ENCODE measurements at places on chromosomes 1 and 21.

DNA sequence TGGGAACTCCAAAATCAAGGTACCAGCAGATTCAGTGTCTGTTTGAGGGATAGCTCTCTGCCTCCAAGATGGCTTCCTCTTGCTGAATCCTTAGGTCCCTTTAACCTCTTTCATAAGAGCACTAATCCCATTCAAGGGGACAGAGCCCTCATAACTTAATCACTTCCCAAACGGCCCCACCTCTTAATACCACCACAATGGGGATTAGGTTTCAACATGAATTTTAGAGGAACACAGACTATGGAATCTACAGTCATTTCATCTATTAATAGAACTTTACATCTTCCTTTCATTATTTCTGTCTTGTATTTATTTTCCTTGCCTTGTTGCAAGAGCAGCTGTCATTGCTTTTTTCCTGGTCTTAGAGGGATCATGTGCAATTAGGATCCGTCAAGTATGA, 30.3 kb downstream of the HOOK1 start:
- no peak for DNase-seq

GRCh38 chr1:225972344-225973152, 26.6 kb downstream of the SDE2 start:
- DNase-seq: no peak

- DNase-seq: no peak
Observed at GRCh38 chr1:110718452-110718851, 43.7 kb upstream of the KCNA3 start.

DNA sequence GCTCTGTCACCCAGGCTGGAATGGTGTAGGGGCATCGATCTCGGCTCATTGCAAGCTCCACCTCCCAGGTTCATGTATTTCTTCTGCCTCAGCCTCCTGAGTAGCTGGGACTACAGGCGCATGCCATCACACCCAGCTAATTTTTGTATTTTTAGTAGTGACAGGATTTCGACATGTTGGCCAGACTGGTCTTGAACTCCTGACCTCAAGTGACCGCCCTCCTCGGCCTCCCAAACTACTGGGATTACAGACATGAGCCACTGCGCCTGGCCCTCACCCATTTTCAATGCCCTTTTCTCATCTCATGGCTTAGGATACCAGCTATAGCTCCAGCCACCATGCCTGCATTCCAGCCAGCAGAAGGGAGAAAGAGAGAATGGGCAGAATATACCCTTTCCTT, 12.9 kb upstream of the SOX13 start:
- DNase-seq: no peak

DNA sequence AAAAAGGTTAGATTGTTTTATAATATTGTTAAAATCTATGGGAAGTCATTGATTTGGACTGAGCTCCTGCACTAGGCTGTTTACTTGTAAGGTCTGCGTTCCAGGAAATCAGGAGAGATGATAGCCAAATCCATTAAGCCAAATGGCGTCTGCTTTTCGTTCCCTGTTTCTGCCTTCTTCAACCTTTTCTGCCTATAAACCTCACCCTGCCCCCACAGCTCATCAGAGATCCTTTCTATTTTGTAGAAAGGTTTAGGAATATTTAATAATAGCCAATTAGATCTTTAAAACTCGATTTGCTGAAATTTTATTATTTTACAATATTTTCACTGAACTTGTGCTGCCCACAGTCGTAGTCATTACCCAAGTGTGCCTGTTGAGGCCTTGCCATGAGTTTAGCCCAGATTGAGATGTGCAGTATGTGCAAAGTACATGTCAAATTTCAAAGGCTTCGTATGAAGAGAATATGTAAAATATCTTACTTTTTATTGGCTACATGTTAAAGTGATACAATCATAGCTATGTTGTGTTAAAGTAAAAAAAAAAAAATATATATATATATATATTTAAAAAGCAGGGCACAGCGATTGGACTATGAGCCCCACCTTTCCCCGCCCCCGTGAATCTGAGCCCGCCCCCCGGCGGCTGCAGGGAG, 444 bp upstream of the IARS2 start:
- peak; percentile 64 for DNase-seq

GRCh38 chr1:119659628-119660027, 11.6 kb upstream of the ZNF697 start:
- DNase-seq: no peak

- no peak for DNase-seq
Observed at GRCh38 chr1:193753038-193753756, 566.8 kb upstream of the B3GALT2 start.

DNA sequence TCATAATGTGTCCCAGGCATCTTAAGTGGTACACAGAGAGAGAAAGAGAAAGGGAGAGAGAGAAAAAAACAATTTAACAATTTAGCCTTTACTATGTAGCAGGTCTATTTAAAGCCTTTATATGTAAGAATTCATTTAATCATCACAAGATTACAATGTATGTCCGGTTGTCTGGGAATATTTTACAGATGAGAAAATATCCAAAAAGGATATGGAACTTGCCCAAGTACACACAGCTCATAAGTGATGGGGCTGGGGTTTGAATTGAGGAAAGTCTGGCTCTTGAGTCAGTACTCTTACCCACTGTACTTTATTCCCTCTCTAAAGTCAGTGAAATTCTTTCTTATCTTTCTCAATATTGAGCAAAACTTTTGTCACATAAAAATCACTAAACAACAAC, 104.6 kb downstream of the LYPLAL1 start:
- DNase-seq: no peak

- no peak for DNase-seq
Observed at GRCh38 chr1:44262816-44263567, 49.7 kb downstream of the DMAP1 start.

DNA sequence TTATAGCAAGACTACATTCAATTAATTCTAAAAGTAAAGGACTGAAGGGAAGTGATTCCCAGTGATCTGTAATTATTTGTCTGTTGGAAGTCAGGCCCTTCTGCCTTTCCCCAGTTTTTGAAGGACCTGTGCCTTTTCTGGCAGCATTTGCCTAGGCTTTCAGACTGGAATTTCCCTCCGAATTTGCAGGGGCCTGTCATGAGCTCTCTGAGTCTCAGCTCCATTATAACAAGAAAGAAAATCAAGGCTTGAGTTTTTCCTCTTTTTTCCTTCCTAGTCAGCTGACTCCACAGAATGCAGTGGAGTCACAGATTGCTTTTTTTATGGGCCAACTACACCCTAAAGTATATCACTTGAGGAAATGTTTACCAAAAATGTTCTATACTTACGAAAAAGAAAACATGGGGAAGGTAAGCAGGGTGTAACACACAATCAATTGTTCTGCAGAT, 1.1 kb downstream of the NR5A2 start:
- no peak for DNase-seq

- no peak for DNase-seq
Observed at GRCh38 chr1:219362702-219363101, 189.0 kb downstream of the LYPLAL1 start.

DNA sequence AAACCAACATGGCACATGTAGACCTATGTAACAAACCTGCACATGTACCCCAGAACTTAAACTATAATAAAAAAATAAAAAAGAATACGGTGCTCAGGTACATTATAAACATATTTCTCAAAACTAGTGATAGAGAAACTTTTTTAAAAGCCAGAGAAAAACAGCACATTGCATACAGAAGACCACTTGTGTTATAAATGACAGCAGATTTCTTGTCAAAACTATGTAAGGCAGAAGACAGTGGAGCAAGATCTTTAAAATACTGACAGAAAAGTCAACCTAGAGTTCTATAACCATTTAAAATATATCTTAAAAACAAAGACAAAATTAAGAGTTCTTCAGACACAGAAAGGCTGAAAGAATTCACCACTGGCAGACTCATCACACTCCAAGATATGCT, 144.7 kb downstream of the NEGR1 start:
- no peak for DNase-seq

DNA sequence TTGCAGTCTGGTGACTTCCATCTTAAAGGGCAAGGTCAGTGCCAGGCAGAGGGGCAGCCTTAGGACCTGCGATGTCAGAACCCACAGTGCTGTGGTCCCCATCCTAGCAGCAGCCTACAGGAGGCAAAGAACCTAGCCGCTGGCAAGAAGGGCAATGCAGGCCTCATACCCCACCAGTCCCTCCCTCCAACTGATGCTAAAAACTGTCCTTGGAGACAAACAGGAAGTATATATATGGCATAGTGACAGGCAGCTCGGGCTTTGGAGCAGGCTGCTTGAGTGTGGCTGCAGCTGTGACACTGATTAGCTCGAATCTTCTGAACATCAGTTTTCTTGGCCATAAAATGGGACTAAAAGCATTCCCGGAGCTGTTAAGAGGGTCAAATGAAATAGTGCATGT, 156.0 kb upstream of the VAMP3 start:
- no peak for DNase-seq

GRCh38 chr1:228445843-228446650, 29.4 kb upstream of the TRIM17 start:
- DNase-seq: no peak

GRCh38 chr1:178238722-178239510, 145.0 kb downstream of the RASAL2 start:
- no peak for DNase-seq

DNA sequence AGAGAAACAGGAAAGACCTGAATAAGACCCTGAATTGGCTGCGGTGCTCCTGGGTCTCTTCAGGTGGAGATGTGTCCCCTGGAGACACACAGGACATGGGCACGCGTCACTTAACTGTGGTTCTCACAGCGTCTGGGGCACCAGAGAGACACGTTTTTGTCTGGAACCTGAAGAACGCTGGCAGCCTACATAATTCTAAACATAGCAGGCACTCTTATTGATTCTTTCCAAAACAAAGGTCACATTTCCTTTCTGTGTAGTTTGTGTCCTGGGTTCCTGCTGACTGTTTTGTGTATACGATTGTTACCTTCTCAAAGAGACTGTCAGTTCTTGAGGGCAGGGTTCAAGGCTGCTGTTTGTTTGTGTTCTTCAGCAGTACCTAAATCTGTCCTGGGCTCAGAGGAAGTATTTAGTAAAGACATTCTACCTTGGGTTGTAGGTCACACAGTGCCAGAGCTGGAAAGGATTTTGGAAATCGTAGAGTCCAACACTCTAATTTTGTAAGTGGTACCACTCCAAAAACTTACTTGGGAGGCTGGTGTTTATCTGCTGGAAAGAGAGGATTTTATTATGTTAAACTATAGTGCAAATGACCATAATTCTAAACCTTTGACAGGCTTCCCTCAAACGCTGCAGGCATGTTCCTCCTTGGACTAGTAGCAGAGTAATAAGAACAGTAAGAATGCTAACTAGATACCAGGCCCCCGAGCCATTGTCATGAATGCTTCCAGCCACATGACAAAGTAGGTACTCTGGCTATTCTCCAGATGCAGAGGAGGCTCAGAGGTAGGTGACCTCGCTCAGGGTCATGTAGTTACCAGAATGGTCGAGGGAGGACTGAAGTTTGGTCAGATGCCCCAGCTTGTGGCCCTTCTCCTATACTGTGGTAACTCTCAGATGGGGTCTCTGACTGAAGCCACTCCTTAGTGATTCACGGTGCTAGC, 164.3 kb downstream of the DHRS3 start:
- DNase-seq: no peak

DNA sequence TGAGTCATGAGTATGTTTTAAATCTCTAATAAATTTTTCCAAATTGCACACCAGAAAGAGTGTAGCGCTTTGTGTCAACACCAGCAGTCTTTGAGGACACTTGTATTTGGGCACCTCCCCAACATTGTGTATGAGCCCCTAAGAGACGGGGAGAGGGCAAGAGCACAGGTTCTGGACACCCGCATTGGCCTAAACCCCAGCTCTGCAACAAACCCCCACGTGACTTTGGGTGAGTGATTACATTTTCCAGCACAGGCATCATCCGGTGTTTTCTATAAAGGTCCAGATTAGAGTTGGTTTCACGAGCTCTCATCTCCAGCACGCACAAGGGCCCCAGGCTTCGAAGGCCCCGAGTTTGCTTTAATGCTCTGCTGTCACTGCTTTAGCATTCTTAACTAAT, 66.3 kb upstream of the SLC45A1 start:
- DNase-seq: no peak

DNA sequence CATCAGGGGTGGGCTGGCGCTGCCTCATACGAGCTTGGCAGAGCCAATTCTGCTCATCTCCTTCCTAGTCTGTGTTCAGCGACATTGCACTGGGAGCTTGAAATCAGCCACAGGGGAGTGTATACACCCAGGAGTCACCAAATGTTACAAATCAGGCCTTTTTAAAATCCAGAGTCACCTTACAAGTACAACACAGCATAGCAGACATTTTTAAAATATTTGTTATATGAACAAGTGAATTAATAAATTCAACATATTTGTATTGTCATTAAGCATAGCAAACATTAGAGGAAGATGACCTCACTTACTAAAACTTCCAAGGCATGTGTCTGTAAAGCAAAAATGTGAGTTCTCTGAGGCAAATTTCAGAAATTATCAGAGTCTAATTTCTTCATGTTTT, 210.0 kb downstream of the HLX start:
- DNase-seq: no peak

- DNase-seq: peak; percentile 98
Observed at GRCh38 chr1:24018611-24019580, 38.8 kb upstream of the SRSF10 start.

- DNase-seq: no peak
Observed at GRCh38 chr1:68103011-68103545, 52.7 kb upstream of the DIRAS3 start.

- DNase-seq: no peak
Observed at GRCh38 chr1:204544321-204544720, 28.1 kb downstream of the MDM4 start.

- DNase-seq: no peak
Observed at GRCh38 chr21:40422896-40423635, 423.9 kb downstream of the DSCAM start.

- DNase-seq: no peak
Observed at GRCh38 chr1:183002797-183003196, 20.4 kb upstream of the LAMC1 start.

DNA sequence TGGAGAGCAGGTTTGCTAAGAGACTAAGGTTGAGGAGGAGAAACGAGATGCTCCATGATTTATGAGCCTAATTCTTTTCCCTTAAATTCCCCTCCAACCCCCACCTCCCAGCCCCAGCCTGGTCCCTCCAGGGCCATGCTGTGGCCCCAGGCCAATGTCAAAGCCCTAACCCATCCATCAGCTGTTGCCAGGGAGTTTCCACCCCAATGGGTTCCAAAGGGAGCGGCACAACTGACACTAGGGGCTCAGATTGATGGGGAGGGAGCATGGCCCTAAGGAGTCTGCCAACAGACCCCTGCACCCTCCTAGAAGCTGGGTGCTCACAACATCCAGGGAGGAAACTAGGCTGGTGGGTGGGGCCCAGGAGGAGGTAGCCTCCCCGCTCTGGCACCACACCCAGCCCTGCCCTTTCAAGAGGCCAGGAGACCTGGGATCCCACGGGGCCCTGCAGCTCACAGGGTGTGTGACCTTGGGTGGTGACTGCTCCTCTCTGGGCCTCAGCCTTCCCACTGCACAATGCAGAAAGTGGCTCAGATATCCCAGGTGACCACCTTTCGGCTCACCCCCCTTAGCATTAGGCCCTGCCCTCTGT, 12.9 kb downstream of the AHDC1 start:
- DNase-seq: no peak

Measured in thoracic aorta (tissue), 2 donors.